CD4-positive, alpha-beta memory T cell (primary cell): ENCODE measurements at places on chromosomes 16 and 17. TPM values are rescaled to one million over a fixed set of nuclear protein-coding genes. Genes with fewer than 3 reads are reported as not detected.

The UBE2G1 gene
- 61.6 TPM for total RNA-seq

The ZNF750 gene
- not detected for total RNA-seq

The TAC4 gene
- not detected for total RNA-seq

DNA sequence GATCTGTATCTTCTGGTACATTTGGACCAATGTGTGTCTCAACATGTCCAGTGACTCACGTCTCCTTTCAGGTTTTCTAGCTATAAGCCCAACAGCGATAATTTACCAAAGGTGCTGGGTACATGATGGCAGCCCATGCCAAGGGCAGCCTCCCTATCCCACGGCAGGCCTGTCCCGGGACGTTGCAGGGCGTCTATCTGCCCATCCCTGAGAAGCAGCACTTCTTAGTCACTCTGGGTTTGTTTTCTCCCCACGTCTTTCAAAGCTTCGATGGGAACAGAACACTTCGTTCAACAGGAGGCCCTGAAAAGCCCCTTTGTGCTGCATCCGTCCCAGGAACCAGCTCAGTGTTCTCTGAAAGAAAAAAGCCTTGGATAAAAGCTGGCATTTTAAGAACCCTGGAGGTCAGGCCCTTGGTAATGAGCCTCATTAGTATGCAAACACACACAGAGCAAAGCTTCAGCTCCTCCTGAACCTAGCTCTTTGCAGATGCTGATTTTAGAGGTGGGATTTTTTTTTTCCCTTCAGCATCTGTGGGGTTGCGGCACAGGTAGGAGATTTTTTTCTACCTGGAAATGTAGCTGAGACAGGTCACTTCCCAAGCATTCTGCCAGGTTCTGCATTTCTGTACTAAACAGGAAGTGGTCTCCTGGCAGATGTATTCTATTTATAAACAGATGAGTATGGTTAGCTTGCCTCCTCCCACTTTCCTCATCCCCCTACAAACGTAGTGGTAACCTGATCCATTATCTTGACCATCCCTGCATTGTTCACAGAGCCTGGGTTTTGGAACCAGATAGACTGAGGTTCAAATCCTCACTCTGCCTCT, 17.5 kb upstream of the MT4 start:
- no peaks in the 10 kb centered on the region for H3K27me3 ChIP-seq
- DNase-seq = no peak
- H3K36me3 ChIP-seq = no peaks in the 10 kb centered on the region
- no peak overlapping the region for H3K27ac ChIP-seq
- H3K4me3 ChIP-seq = no peak overlapping the region
- H3K4me1 ChIP-seq = peaks cover 16% of the 10 kb centered on the region

DNA sequence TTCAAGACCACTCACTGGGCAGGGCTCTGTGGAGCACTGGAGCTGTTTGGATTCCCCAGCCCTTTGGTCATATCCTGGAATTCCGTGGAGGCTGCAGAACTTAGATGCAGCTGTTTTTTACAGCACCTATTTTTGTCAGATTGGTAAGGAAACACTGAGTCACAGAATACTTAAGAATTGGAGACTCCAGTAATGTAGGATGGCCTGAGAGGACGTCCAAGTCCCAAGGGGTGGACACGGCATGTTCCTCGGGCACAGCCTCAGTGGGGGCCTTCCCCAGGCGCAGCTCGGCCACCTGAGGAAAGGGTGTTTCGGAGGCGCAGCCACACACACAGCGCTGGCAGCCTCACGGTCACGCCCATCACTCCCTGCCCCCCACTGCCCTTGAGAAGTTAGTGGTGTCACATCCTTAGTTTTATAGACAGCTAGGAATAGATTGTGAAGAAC, 14.8 kb downstream of the PLD6 start:
- no peak overlapping the region for H3K27ac ChIP-seq
- no peak for DNase-seq
- peaks cover 13% of the 10 kb centered on the region for H3K4me1 ChIP-seq

DNA sequence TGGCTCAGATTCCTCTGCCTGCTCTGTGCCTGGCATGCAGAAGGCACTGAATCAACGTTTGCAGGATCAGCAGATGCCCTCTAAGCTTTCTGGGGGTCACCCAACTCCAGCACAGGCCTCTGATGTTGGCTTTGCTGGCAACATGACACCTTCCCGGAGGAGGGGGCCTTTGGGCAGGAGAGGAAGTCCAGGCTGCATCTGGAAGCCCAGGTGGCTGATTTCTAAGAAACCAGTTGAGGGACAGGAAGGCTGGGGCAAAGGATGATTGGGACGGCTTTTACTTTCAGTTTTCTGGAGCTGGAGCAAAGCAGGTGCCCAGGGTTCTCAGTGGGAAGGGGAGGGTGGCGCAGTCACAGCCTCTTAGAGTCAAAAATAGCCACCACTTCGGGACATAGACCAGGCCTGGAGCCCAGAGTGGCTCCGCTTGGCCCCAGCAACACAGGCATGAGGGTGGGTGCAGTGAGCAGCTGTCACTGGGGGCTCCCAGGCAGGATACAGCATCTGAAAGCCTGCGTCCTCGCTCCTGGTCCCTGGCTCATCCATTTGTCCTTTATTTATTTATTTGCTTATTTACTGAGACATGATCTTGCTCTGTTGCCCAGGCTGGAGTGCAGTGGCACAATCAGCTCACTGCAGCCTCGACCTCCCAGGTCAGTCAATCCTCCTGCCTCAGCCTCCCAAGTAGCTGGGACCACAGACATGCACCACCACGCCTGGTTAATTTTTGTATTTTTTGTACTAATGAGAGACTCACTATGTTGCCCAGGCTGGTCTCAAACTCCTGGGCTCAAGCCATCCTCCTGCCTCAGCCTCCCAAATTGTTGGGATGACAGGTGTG, 15.1 kb downstream of the SOCS1 start:
- no peaks in the 10 kb centered on the region for H3K36me3 ChIP-seq
- H3K4me3 ChIP-seq = no peak overlapping the region
- DNase-seq = no peak
- peaks cover 24% of the 10 kb centered on the region for H3K4me1 ChIP-seq
- no peaks in the 10 kb centered on the region for H3K27me3 ChIP-seq

DNA sequence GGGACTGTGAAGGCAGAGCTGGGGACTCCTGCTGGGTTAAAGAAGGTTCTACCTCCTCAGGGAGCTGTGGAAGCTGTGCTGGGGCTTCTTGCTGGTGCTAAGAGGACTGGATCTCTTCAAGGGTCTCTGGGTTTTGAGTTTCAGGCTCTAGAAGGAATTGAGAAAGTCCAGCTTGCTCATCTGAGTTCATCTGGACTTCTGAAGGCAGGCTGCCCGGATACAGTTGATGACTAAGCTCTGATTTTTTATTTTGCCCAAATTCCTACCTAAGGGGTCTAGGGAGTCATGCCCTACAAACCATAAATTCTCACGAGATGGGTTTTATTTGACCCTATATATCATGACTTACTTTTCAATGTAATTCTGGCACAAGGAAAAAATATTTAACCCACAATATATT, 46.8 kb upstream of the TMEM97 start:
- H3K36me3 ChIP-seq = no peaks in the 10 kb centered on the region
- H3K27ac ChIP-seq = no peak overlapping the region
- no peak for DNase-seq
- H3K4me1 ChIP-seq = no peaks in the 10 kb centered on the region
- peaks cover 14% of the 10 kb centered on the region for H3K27me3 ChIP-seq

- H3K27ac ChIP-seq = no peak overlapping the region
These were observed 5.1 kb downstream of the ADAD2 start for GRCh38 chr16:84196101-84196500.
